ENCODE measurements at places on chromosomes 5 and 9. TPM values are rescaled to one million over a fixed set of nuclear protein-coding genes. Genes with fewer than 3 reads are reported as not detected.

GALNT12 gene
- 4.4 TPM for total RNA-seq

CD14 gene
- total RNA-seq, result 4.3 TPM

SLC36A3 gene
- not detected for total RNA-seq

FOXD4L4 gene
- 0.07 TPM for total RNA-seq

DMRT1 gene
- total RNA-seq, result not detected

IL13 gene
- total RNA-seq, result not detected

S1PR3 gene
- total RNA-seq, result 96.4 TPM

SMIM27 gene
- 10.7 TPM for total RNA-seq

PCDHAC1 gene
- 1.8 TPM for total RNA-seq

RPL35 gene
- 3,120 TPM for total RNA-seq

ZDHHC11 gene
- 16.3 TPM for total RNA-seq

WDR70 gene
- 9.5 TPM for total RNA-seq

ZNF883 gene
- 0.85 TPM for total RNA-seq

SPINK13 gene
- not detected for total RNA-seq

SHISAL2B gene
- not detected for total RNA-seq

FAM169A gene
- total RNA-seq, result 7.0 TPM

CYSRT1 gene
- total RNA-seq, result 4.6 TPM

FCN2 gene
- total RNA-seq, result not detected

PCDHB14 gene
- 0.08 TPM for total RNA-seq

FYB1 gene
- total RNA-seq, result 9.0 TPM

RBM27 gene
- total RNA-seq, result 12.3 TPM

HACD4 gene
- total RNA-seq, result 0.96 TPM

MVB12B gene
- 7.8 TPM for total RNA-seq

LCN10 gene
- not detected for total RNA-seq

ZNF354C gene
- 0.74 TPM for total RNA-seq

TMEM252 gene
- not detected for total RNA-seq

SH2D3C gene
- 0.12 TPM for total RNA-seq

SLC9A3 gene
- 2.2 TPM for total RNA-seq

IL9 gene
- not detected for total RNA-seq

MCIDAS gene
- total RNA-seq, result 1.9 TPM

PDCD1LG2 gene
- 0.30 TPM for total RNA-seq

ALDH1A1 gene
- 4,480 TPM for total RNA-seq

FBP1 gene
- not detected for total RNA-seq

GKAP1 gene
- total RNA-seq, result 4.1 TPM

SLIT3 gene
- total RNA-seq, result 16.4 TPM

FAF2 gene
- 58.4 TPM for total RNA-seq

RNF180 gene
- 0.36 TPM for total RNA-seq

CCL27 gene
- not detected for total RNA-seq

GNA14 gene
- not detected for total RNA-seq

All from A549 treated with Hydrocortisone at 1 μM for 4 hours (cell line).